ENCODE measurements at places on chromosomes 6 and 20. TPM values are rescaled to one million over a fixed set of nuclear protein-coding genes. Genes with fewer than 3 reads are reported as not detected.

GRCh38 chr6:66553441-66553840 lies 846.4 kb upstream of the EYS start:
- no peak for DNase-seq

DNA sequence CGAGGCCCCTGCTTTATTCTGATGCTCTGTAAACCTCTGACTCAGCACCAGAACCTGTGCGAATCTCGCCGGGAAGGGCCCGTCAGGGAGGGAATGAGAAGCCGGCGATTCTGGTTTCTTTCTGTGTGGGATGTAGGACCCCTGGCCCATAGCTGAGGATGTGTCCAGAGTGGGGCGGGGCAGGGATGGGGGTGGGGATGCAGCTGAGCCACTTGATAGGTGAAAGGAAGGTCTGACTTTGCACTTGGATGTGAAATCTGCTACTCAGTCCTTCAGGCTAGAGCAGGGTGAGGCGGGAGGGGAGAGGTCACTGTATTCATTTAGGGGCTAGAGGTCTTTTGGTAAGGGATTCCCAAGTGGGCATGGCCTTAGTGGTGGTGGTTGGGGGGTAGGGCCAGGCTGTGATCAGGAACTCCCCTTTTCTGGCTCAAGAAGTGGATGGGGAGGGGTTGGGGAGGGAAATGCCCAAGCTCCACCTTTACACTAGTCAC lies 2.3 kb downstream of the TOX2 start:
- DNase-seq, result no peak

PRRT1 gene
- polyA plus RNA-seq, result not detected

- DNase-seq, result no peak
Measured at GRCh38 chr6:111478064-111478476, 4.9 kb downstream of the REV3L start.

- no peak for DNase-seq
Measured at GRCh38 chr6:73182021-73182607, 43.2 kb downstream of the KHDC1L start.

Data from small intestine (tissue), 16 donors.